T-helper 9 cell (primary cell): ENCODE measurements at places on chromosomes 12 and 14.

GRCh38 chr12:47071241-47071852 lies 8.1 kb upstream of the PCED1B start:
- no peak for DNase-seq

DNA sequence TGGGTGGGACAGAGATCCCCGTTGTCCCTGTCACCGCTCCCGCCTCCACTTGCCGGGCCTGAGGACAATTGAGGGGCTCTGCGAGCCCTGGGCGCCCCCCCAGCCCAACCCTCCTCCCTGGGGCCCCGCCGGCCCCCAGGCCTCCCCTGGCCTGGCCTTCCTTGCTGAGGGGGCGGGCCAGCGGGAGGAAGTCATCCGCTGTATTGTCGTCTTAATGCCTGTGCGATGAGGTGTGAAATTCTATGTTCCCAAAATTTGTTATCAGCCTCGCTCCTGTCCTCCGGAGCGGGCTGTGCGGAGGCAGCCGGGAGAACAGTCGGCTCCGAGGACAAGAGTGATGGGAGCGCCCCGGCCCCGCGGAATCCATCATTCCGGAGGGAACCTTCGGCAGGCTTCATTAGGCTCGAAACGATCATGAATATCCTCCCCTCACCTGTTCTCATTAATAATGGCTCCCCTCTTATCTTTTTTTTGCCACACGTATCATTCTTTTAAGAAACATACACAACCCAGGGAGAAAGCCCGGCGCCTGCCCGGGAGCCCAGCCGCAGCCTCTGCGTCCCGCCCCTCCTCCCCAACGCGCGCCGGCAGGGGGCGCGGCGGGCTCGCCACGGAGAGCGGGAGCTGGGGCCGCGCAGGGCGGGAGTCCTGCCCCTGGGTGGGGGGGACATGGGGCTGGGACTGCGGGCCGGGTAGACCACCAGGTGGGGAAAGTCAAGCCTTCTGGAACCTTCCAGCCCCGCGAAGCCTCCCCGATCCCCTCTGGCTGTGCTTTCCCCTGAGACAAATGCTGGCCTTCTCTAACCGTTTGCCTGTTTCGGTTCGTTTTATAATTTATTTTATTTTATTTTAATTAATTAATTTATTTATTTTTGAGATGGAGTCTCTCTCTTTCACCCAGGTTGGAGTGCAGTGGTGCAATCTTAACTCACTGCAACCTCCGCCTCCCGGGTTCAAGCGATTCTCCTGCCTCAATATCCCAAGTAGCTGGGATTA lies 17.1 kb upstream of the DLK1 start:
- peak; percentile 10 for DNase-seq

DNA sequence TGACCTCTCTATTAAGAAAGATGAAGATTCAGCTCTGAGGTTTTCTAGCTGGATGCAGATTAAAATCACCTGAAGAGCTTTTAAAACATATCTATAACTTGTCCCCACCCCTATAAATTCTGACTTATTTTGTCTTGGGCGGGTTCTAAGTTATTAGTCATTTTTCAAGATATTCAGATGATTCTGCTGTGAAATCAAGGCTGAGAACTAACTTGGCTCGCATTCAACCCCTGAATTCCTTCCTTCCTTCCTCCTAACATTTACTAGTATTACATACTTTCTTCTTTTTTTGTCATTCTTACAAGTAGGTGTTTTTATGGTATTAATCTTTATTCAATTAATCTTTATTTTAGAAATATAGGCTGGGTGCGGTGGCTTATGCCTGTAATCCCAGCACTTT lies 55.4 kb downstream of the SSPN start:
- DNase-seq, result no peak

DNA sequence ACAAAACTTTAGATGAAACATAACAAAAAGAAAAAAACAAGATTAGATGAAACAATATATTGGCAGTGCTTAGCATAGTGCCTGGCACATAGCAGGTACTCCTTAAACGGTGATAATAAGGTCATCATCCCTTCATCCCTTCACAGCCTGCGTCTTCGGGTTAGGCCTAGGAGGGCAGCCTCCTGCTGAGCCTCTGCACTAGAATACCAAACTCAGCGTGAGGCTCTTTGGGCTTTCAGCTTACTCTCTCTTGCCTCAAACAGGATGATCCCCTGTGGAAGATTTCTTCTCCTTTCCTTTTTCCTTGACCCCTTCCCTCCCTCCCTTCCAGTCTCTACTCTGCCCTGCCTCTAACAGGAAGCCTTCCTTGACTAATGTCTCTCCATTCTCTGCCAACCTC lies 14.4 kb upstream of the FIGNL2 start:
- DNase-seq, result no peak

DNA sequence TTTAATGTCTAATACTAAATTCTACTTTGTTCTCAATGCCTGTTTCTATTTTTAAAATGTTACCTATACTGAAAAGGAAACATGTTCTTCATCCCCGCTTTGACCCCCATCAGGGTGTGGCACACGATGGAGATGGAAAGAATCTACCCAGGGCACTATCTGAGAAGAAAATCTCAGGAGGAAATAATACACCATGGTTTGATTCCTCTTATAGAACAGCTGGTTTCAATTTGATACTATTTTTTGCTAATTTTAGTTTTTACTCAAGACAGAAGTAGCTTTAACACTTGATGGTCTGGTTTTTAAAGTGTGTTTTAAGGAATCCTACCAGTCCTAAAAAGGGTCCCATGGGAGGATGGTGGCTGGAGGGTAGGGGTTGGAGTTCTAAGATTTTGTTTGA lies 56.7 kb downstream of the PPM1H start:
- DNase-seq, result no peak

- no peak for DNase-seq
Observed at GRCh38 chr14:81684696-81685095, 151.0 kb upstream of the SEL1L start.

- no peak for DNase-seq
Observed at GRCh38 chr14:69413483-69413882, 15.0 kb downstream of the SLC39A9 start.

- no peak for DNase-seq
Observed at GRCh38 chr12:115873451-115874082, 403.9 kb downstream of the MED13L start.

DNA sequence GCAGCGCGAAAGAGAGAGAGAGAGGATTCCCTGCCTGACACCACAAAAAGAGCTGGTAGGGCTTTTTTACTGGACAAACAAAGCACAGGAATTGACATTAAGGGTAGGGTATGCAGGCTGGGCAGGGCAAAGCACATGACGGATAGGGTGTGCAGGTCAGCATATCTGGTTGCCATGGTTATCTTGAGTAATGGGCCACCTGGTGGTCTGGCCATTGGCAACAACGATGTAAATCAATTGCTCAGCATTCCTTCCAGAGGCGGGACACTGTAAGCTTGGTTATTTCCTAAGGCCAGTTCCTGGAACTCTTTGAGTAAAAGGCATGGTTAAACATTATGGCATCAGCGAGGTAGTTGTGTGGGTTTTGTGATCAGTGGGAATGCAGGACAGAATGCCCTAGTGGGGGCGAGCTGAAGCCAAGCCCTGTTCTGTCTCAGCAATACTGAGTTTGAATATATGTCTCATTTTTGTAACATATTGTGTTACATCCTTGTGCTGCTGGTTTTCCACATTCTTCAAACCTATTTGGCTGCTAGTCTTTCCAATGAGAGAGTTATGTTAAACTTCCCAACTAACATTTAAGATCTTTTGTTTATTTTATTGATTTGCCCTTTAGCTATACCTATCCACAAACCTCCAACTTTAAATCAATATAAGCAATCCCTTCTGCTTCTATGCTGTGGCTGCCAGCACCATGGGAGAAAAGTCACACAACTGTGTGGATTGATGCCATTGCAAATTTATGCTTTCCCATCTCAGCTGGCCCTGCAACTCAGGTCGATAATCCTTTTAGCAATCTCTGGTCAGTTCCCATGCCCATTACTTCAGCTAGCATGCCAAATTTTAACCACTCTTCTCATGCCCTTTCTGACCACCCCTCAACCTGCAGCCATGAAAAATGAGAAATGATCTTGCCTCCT lies 396.7 kb upstream of the PDE3A start:
- no peak for DNase-seq

GRCh38 chr12:108853981-108854446 lies 3.4 kb downstream of the SSH1 start:
- no peak for DNase-seq

- no peak for DNase-seq
Observed at GRCh38 chr12:68158432-68158831, 1.1 kb downstream of the IFNG start.

GRCh38 chr12:66047411-66048021 lies 83.0 kb downstream of the LLPH start:
- no peak for DNase-seq

DNA sequence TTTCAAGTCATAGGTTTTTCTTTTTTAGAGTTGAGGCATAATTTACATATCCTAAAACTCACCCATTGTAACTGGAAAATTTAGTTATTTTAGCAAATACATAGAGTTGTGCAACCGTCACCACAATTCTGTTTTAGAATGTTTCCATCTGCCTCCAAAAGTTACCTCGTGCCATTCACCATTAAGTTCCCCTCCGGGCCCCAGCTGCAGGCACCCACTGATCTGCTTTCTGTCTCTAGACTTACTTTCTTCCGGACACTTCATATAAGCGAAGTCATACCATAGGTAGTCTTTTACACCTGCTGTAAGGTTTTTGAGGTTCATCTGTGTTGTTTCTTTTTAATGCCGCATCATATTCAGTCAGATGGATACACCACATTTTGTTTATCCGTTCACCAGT lies 28.7 kb downstream of the PPP2R5C start:
- DNase-seq, result no peak

- DNase-seq, result no peak
Observed at GRCh38 chr12:20369305-20370013, 1.1 kb downstream of the PDE3A start.

DNA sequence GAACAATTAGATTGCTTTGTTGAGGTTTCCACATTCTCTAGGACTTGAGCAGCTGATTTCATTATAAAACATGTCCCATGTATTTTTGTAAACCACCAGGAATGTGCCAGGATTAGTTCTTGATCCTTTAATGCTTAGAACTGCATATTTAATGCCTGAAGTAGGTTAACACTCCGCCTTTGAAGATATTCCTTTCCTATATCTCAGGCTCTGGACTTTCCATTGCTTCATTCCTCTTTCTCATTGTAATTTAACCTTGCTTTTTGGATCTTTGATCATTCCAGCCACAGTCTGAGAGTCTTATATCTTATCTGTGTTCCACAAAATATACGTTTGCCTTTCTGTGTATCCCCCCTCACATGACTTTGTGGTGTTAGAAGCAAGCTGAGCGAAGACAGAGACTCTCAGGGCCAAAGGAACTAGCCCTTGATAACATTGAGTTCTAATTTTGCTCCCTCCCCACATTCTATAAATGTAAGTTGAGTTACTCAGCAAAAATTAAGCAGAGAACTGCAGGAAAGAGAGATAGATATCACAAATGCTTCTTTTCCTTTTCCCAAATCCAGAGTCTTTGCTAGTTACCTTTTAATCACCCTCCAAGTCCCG lies 2.4 kb upstream of the CLEC1B start:
- DNase-seq, result no peak
